ENCODE measurements at places on chromosomes 6 and 20.

GRCh38 chr6:134819236-134819635, 130.7 kb downstream of the ALDH8A1 start:
- DNase-seq: no peak

DNA sequence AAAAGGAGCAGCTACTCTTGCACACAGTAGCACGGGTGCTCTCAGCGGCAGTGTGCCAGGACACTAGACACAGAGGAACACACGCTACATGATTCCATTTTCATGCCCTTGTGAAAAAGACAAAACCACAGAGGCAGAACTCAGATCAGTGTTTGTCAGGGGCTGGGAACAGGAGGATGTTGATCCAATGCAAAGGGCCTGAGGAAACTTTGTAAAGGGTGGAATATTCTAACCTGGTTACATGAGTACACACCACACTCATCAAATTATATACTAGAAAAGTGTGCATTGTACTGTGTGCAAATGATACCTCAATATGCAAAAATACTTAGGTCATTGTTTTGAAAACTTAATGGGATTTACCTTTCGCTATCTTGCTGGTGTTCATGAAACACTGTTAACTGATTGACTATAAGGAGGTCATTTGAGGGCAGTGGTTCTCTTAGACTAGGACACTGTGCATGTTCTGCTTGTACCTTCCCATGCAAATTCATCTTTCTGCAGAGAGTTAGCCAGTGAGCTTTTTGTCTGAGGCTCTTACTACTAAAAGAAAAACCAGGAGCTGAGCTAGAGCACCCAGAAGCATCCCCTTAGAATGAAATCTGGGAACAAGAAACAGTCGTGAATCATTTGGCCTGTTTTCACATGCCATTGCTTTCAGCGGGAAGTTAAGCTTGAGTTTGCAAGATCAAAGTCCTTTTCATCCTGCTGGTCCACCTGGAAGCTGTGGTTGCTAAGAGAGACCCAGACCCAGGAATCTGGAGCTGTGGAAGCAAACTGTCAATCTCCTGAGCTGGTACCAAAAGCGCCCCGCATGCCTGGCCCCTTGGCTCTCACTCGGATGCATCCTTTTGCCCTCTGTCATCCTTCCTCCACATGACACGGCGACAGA, 204.8 kb downstream of the TTLL2 start:
- no peak for DNase-seq

GRCh38 chr6:99282479-99283062, 66.9 kb downstream of the FAXC start:
- DNase-seq: no peak

DNA sequence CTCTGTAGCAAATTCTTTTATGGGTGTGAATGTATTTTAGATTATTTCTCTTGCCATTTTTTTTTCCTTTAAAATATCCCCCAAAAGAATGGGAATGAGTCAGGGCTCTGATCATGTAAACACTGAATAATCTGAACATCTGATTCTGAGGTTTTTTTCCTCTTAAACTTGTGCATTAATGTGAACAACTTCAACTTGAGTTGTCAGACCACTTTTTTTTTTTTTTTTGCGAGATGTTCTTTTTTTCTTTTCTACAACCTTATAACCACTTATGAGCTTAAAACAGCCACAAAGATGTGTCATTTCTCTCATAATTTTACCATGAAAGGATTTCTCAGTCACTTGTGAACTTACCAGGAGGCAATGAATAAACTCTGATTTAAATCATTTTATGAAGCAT, 85.3 kb downstream of the TBC1D7 start:
- no peak for DNase-seq

- DNase-seq: no peak
Measured at GRCh38 chr6:148513145-148514071, 170.8 kb downstream of the SASH1 start.

- no peak for DNase-seq
Measured at GRCh38 chr6:47736083-47736700, 37.8 kb downstream of the ADGRF4 start.

DNA sequence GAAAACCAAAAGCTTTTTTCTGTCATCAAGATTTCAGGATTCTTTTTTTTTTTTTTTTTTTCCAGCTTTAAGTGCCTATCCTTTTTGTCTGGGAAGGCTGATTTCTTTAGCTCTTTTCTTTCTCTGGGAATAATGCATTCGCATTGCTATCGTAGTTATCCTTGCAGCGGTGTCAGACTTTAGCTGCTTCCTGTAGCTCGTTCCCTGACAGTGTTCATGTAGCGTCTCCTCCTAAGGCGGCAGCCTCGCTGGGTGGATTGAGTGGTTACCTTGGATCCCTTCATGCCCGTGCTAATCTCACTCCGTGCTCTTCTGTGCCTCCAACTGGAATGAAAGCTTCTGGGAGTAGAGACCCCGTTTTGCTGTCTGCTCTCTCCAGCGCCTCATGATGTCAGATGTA, 43.1 kb downstream of the UST start:
- no peak for DNase-seq

DNA sequence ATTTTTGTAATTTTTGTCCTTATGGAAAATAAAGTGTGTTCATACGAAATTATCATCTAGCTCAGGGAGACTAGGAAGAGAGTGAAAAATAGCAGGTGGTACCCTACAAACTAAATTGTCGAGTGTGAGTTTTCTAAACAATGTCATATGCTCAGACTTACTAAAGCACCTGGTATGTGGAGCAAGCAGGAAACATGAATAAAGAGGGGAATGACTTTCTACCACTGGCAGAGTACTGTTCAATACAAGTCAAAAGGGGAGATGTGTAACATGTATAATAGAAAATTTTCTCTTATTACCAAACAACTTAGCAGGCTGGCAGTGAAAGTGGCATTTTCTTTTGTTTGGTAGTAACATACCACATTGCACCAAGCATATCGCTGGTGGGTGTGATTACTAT, 36.1 kb downstream of the CTNNBL1 start:
- no peak for DNase-seq

DNA sequence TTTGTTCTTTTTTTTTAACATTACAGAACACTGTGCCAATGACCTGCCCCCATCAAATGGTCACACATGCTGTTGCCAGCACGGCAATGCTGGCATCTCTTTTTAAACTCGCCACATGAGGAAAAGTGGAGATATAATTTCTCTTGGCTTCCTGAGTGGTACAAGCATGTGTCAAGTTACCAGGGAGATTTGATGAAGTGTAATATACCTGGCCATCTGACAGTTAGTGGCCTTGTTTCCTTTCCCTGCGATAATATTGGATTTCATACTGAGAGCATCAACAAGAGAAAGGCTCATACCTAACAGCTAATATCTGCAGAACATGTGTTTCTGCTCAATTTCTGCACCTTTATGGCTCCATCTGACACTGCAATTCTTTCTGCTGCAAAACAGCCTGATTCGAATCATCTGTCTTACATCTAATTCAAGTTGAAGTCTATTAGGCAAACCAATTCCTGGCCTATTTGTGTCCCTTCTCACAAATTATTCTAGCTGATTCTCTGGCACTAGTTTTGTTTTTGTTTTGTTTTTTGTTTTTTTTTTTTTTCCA, 519.5 kb downstream of the PREX1 start:
- no peak for DNase-seq

- DNase-seq: no peak
Measured at GRCh38 chr20:40282941-40283340, 406.1 kb downstream of the MAFB start.

DNA sequence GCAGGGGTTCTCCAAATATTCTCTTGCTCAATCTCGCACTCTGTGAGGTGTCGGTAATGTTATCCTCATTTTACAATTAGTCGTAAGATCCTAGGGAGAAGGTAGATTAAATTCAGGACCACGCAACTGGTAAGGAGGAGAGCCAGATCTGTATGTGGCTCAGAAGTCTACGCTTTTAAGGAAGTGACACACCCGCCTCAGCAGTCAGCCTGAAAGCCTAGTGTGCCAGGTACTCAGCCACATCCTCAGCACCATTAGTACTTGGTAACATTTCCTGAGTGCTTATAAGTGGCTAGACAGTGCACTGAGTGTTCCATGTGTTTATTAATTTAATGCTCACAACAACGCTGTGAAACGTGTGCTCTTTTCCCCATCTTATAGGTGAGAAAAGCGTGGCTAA, 63.7 kb downstream of the DHX35 start:
- no peak for DNase-seq

- no peak for DNase-seq
Measured at GRCh38 chr20:60060593-60060992, 102.4 kb downstream of the CDH26 start.

DNA sequence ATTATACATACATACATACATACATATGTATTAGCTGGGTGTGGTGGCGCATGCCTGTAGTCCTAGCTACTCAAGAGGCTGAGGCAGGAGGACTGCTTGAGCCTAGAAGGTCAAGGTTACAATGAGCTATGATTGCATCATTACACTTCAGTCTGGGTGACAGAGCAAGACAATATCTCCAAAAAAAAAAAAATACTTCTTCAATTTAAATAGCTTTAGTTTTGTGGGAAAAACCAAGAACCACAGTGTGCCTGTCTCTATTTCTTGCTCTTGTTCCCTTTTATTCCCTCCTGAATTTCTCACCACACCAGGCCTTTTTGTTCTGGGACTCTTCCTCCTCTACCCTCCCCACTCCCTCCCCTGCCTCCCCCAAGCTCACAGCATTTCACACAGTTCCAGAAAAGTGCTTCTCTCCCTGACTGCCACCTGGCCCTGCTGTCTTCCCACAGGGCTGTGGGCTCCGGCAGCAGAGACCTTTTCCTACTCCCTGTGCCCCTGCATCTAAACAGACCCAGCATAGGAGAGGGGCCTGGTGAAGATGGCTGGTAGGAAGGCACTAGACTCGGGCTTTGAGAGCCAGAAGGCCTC, 1.3 kb downstream of the C20orf203 start:
- no peak for DNase-seq

DNA sequence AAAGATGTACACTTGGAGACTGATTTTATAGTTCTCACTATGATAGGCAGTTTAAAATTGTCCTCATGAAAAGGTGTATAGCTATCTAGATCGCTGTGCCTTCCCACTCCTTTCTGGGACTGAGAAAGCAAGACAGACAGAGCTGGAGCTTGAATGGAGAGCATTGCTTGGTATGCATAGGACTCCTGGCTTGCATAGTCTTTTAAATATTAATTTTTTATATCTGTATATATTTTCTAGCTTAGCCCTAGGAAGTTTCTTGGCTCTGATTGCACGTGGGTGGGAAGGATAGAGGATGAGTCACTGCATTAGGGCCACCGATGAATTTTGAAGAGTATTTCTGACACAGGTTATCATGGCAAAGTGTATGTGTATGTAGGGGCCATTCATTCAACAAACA, 150.0 kb upstream of the SPACA1 start:
- no peak for DNase-seq

GRCh38 chr20:4951299-4951698, 50.0 kb downstream of the SLC23A2 start:
- DNase-seq: no peak

DNA sequence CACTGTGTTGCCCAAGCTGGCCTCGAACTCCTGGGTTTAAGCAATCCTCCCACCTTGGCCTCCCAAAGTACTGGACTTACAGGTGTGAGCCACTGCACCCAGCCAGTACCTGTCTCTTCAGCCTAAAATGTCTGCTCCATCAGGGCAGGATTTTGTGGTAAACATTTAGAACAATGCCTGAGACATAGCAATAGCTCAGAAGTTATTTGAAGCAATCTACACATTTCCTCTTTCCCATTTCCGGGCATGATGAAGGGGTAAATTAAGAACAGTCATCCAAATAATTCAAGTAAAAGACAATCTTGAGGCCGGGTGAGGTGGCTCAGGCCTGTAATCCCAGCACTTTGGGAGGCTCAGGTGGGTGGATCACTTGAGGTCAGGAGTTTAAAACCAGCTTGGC, 69.0 kb upstream of the ZNF217 start:
- DNase-seq: no peak

DNA sequence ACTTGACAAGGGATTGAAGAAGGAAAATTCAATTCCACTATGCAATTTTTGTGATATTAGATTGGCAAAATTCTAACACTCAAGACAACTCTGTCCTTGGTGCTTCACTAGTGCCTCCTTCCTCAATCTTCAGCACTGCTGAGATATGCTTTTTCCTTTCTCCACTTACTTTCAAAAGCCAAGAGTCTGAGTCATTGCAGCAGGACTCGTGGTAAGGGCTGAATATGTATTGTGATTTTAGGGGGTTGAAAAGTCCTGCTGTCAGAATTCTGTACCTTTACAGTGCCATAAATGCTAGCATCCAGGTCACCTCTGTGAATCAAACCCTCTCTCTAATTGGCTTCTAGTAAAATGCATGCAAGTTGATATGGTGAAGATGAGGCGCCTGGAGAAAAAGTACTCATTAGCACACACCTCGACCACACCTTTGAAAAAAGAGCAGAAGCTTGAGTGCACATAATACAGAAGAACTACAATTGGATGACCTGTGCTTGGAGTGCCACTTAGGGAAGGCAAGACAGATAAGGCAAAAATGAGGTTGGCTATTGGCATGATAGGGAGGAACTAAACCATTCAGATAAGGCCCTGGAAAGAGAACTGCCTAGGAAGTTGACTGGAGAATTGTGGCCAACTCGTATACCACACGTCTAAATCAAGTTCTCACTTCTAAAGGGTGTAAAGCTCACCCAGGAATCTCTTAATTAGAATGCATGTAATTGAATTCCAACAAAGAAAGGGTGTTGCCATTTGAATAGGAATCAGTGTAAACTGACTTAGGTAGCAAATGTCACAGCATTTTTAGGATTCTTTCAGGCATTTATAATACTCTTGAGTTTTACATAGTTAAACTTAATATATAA, 43.6 kb upstream of the FAM83B start:
- no peak for DNase-seq

DNA sequence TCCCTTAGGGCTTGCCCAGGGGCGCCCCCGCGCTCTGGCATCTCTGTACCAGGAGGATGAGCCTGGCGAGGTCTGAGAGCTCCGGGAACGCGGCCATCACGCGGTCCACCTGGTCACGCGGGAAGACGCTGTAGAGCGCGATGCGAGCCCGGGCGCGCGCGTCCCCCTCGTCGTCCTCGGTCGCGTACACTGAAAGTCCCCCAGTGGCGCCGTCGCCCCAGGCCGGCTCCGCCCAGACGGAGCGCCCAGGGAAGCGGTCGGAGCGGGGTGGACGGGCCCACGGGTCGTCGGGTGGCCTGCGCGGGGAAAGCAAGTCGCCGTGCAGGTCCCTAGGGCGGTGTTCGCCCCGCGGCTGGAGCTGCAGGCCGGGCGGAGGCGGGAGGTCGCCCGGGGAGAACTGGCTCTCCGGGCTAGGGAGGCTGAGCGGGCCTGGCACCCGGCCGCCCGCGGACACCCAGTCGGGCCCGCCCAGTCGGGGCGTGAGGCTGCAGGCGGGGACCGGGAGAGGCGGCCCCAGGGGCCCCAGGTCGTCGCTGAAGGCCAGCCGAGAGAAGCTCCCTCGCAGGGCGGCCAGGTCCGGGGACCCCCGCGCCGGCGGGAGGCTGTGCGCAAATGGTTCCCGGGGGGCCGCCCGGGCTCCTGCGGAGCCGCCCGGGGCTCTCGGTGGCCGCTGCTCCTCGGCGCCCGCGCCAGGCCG, 34.0 kb downstream of the ZC3H12D start:
- DNase-seq: no peak

GRCh38 chr6:40188931-40189330, 254.7 kb upstream of the MOCS1 start:
- DNase-seq: no peak

- DNase-seq: no peak
Measured at GRCh38 chr20:59726281-59726595, 121.9 kb downstream of the PHACTR3 start.
